ENCODE measurements at places on chromosomes 3 and 15. TPM values are rescaled to one million over a fixed set of nuclear protein-coding genes. Genes with fewer than 3 reads are reported as not detected.
A peak's percentile ranks its signal among the peaks of the same experiment; 100 is the strongest.

Gene SH3GL3
- not detected for polyA plus RNA-seq

DNA sequence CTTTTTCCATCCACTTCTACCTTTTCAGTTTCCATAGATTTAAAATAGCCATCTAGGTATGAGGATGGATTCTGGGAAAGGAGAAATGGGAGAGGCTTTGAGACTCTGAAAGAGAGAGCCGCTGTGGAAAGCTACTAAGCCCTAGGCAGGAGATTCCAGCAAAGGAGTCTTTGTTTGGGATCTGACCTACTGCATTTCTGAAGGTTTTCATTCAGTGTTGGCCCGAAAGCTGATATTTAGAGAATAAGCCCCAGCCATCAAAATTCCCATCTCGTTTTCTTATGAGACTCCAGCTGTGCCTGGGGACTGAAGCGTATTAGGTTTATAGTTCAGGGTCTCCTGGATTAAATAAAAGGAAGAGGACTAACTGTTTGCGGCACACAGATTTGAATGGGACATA lies 19.5 kb downstream of the LIPH start:
- DNase-seq = no peak
- no peaks in the 10 kb centered on the region for H3K27me3 ChIP-seq
- peaks cover 13% of the 10 kb centered on the region for H3K4me1 ChIP-seq
- H3K4me3 ChIP-seq = no peak overlapping the region
- no peak overlapping the region for H3K27ac ChIP-seq

GRCh38 chr3:10716964-10717363 lies 99.1 kb upstream of the SLC6A11 start:
- H3K4me3 ChIP-seq = no peak overlapping the region
- no peak overlapping the region for H3K27ac ChIP-seq
- H3K27me3 ChIP-seq = peaks cover 2% of the 10 kb centered on the region
- no peaks in the 10 kb centered on the region for H3K36me3 ChIP-seq
- no peaks in the 10 kb centered on the region for H3K4me1 ChIP-seq
- DNase-seq = no peak

DNA sequence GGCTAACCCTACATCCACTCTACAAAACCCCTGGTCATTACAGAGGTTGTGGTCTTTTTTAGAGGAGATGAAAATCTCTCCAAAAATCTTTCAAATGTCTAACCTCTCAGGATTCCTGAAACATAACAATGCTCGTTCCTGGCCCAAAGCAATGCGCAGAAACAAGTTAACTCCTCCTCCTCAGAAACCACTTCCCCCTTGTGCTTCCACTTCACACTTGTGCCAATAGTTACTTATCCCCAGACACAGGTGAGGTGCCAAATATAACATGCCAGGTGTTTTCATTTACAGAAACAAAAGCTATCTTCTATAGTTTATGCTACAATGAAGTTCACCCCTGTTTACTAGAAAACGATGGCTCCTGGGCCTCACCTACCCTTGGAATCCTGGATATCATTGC lies 6.2 kb downstream of the NDUFAF1 start:
- no peak overlapping the region for H3K4me3 ChIP-seq
- H3K36me3 ChIP-seq = peaks cover 32% of the 10 kb centered on the region
- DNase-seq = no peak
- peaks cover 8% of the 10 kb centered on the region for H3K4me1 ChIP-seq
- H3K27me3 ChIP-seq = no peaks in the 10 kb centered on the region

DNA sequence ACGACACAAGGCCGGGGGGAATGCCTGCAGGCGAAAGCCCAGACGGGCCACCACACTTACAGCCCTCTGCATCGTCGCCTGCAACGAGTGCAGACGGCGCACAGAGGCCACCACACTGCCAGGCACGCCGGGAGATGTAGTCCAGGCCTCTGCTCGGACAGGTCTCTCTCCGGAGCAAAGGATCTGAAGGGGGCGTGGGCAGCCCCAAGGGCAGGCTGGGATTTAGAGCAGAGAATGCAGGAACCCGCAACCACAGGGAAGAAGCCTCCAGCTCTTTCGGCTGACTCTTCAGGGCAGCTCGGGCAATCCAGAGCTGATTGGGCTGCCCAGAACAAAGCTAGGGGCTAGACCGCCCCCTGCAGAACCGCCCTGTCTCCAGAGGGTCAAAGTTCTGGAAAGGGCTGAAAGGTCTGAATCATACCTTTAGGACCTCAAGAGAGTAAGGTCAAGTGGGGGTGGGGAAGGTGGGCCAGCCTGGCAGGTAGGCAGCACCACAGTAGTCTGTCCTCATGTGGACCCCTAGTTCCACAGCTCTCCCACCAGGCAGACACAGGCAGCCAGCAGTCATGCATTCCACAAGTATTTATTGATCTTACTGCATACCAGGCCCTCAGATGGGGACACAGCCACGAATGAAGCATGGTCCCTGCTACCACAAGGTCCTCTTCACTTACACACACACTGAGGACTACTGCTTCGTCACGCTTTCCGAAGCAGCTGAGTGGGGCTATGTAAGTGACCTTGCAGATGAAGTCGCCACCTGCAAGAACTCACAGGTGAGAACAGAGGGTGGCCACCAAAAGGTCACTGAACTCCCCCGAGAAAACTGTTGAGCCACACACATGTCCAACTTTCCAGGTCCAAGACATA lies at the start of gene AMT:
TSS of gene AMT (minus strand) at position 95 of the 870 bp plus-strand sequence. CDS start at position 72, 23 bp downstream.
- H3K36me3 ChIP-seq = peaks cover 10% of the 10 kb centered on the region
- H3K27me3 ChIP-seq = no peaks in the 10 kb centered on the region
- DNase-seq = no peak
- no peak within 1 kb of the TSS for H3K27ac ChIP-seq
- peaks cover 22% of the 10 kb centered on the region for H3K4me1 ChIP-seq

DNA sequence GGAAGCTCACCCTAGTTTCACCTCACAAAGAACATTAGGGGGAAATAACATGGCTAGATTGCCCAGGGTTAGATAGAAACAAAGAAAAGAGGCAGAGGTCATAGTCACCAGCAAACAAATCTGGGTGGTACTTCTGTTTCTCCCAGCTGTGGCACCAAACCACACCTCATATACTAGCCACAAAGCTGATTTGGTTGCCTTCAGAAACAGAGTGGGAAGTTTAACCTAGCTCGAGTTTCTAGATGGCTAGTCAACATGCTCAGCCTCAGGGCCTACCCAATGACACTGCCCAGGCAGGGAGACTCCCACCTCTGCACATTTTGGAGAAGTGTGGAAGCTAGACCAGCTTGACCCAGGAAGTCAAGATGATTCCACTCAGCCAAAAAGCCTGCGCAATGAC lies 174.2 kb downstream of the GABRB3 start:
- DNase-seq = no peak
- H3K27me3 ChIP-seq = no peaks in the 10 kb centered on the region

Gene RTP3
- polyA plus RNA-seq = not detected

- no peak overlapping the region for H3K4me3 ChIP-seq
- H3K4me1 ChIP-seq = no peaks in the 10 kb centered on the region
- no peak overlapping the region for H3K27ac ChIP-seq
- DNase-seq = no peak
- no peaks in the 10 kb centered on the region for H3K36me3 ChIP-seq
- no peaks in the 10 kb centered on the region for H3K27me3 ChIP-seq
Measured at GRCh38 chr3:7543294-7543880, 682.5 kb downstream of the GRM7 start.

DNA sequence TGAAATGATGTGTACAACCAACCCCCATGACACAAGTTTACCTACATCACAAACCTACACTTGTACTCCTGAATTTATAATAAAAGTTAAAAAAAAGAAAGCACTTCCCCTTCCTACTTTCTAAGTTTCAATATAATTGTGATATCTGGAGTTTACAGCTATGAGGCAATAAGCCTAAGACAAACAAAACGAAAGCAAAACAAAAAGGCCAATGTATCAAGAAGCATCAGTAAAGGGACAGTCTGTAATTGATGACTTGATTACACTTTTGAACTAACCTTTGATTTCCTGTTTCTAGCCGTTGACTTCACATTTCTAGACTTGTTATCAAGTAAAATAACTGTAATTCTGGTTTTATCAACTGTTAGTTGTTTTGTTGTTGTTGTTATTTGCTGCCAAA lies 187.5 kb upstream of the CNTN3 start:
- no peaks in the 10 kb centered on the region for H3K4me1 ChIP-seq
- no peak overlapping the region for H3K4me3 ChIP-seq
- DNase-seq = no peak
- H3K36me3 ChIP-seq = no peaks in the 10 kb centered on the region
- H3K27ac ChIP-seq = no peak overlapping the region

Gene PRR20G
- polyA plus RNA-seq = not detected

- no peaks in the 10 kb centered on the region for H3K27me3 ChIP-seq
- DNase-seq = no peak
- H3K4me1 ChIP-seq = peaks cover 81% of the 10 kb centered on the region
- H3K36me3 ChIP-seq = peaks cover 55% of the 10 kb centered on the region
Measured at GRCh38 chr3:46205286-46205960, 2.7 kb downstream of the CCR1 start.

Gene ARPP19
- polyA plus RNA-seq = 48.3 TPM

DNA sequence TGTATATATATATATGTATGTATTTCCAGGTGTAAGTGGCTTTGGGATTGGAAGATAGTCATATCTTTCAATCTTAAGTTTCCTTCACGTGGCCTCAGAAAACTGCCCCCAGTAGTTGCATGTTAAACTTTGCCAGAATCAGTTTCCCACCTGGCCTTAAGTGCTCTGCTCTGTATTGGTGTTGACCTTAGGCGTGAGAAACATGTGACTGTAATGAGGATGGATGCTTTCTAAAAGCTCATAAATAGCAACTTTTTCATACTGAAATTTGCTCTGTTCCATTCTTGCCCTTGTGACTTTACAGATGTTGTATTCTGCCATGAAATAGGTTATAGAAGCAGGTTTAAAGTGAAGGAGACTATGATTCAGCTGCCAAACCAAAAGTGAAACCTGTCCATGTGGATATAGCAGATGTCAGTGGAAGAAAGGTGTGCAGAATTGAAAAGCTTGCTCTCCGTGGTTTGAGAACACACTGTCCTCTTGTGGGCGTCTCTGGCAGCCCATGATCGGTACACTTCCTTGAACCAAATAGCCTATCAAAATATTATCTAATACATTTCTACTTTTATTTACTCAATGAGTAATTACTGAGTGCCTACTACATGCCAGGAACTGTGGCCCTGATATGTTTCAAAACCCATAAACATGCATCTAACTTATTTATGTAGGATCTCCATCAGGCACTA lies 15.8 kb downstream of the SCG5 start:
- H3K36me3 ChIP-seq = peaks cover 16% of the 10 kb centered on the region
- no peaks in the 10 kb centered on the region for H3K27me3 ChIP-seq
- no peak overlapping the region for H3K27ac ChIP-seq
- no peak overlapping the region for H3K4me3 ChIP-seq
- DNase-seq = no peak
- no peaks in the 10 kb centered on the region for H3K4me1 ChIP-seq

DNA sequence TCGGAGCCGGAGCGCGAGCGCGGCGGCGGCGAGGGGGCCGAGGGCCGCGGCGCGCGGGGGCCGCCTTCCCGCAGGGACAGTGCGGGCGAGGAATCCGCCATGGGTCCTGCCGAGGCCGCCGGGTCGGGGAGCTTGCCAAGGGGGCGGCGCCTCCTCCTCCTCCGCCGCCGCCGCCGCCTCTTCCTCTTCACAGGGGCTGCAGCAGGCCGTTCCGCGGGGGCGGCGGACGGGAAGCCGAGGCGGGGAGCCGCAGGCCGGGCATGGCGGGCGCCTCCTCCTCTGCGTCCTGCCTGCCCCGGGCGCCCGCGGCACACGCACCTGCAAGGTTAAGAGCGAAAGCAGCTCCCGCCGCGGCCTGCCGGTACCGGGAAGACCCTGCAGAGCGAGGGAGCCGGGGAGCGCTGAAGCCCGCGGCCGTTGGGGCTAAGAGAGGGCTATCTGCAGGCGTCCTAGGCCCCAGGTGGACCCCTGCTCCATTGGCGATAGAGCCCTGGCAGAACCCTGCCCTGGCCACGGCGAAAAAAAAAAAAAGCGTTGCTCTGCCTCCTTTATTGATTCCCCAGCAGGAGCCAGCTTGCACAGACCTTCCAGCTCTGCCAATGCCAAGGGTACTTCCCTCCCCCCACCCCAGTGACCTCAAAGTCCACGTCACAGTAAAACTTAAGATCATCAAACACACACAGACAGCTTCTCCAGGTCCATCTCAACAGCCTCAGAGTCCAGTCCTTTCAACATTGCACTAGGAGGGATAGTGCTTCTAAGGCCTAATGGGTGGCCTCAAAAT lies at the start of gene LYSMD2:
TSS of gene LYSMD2 (minus strand) at position 134 of the 784 bp plus-strand sequence. CDS start at position 101, 33 bp downstream.
- peak within 1 kb of the TSS; percentile 88 for H3K4me3 ChIP-seq
- no peaks in the 10 kb centered on the region for H3K27me3 ChIP-seq
- H3K4me1 ChIP-seq = peaks cover 40% of the 10 kb centered on the region

GRCh38 chr3:11509173-11510000 lies 134.3 kb downstream of the VGLL4 start:
- H3K36me3 ChIP-seq = peaks cover 6% of the 10 kb centered on the region
- H3K4me3 ChIP-seq = no peak overlapping the region
- no peaks in the 10 kb centered on the region for H3K4me1 ChIP-seq
- H3K27ac ChIP-seq = no peak overlapping the region
- DNase-seq = no peak
- no peaks in the 10 kb centered on the region for H3K27me3 ChIP-seq

GRCh38 chr3:137464341-137464740 lies 299.8 kb upstream of the SOX14 start:
- H3K27me3 ChIP-seq = no peaks in the 10 kb centered on the region
- no peaks in the 10 kb centered on the region for H3K4me1 ChIP-seq
- H3K4me3 ChIP-seq = no peak overlapping the region
- H3K36me3 ChIP-seq = no peaks in the 10 kb centered on the region
- no peak for DNase-seq

Gene COL6A5
- not detected for polyA plus RNA-seq

Gene AGTR1
- polyA plus RNA-seq = not detected

Gene CP
- not detected for polyA plus RNA-seq

GRCh38 chr3:66004244-66004643 lies 34.5 kb downstream of the MAGI1 start:
- H3K4me1 ChIP-seq = no peaks in the 10 kb centered on the region
- no peak overlapping the region for H3K4me3 ChIP-seq
- no peaks in the 10 kb centered on the region for H3K27me3 ChIP-seq
- no peak overlapping the region for H3K27ac ChIP-seq
- no peaks in the 10 kb centered on the region for H3K36me3 ChIP-seq
- no peak for DNase-seq

GRCh38 chr3:125220727-125221429 lies 8.3 kb upstream of the SLC12A8 start:
- DNase-seq = no peak
- no peaks in the 10 kb centered on the region for H3K4me1 ChIP-seq
- no peaks in the 10 kb centered on the region for H3K36me3 ChIP-seq
- no peak overlapping the region for H3K4me3 ChIP-seq

GRCh38 chr15:72737061-72737460 lies 46.5 kb downstream of the ADPGK start:
- H3K4me3 ChIP-seq = no peak overlapping the region
- peaks cover 3% of the 10 kb centered on the region for H3K4me1 ChIP-seq
- no peak overlapping the region for H3K27ac ChIP-seq
- H3K36me3 ChIP-seq = peaks cover 58% of the 10 kb centered on the region

GRCh38 chr15:55897560-55898336 lies 95.7 kb downstream of the NEDD4 start:
- no peak overlapping the region for H3K27ac ChIP-seq
- no peaks in the 10 kb centered on the region for H3K4me1 ChIP-seq
- no peak overlapping the region for H3K4me3 ChIP-seq
- DNase-seq = peak; percentile 5
- no peaks in the 10 kb centered on the region for H3K36me3 ChIP-seq
- no peaks in the 10 kb centered on the region for H3K27me3 ChIP-seq

- H3K4me1 ChIP-seq = no peaks in the 10 kb centered on the region
- no peak overlapping the region for H3K27ac ChIP-seq
- H3K4me3 ChIP-seq = no peak overlapping the region
- no peaks in the 10 kb centered on the region for H3K27me3 ChIP-seq
- H3K36me3 ChIP-seq = no peaks in the 10 kb centered on the region
Measured at GRCh38 chr3:140823106-140823505, 118.5 kb upstream of the SLC25A36 start.

Gene ERC2
- polyA plus RNA-seq = not detected

Measured in CD14-positive monocyte (primary cell).